DMS53 (cell line): ENCODE measurements at places on chromosomes 5 and 9.

- no peak for DNase-seq
Observed at GRCh38 chr5:143192191-143192900, 211.1 kb downstream of the NR3C1 start.

GRCh38 chr9:133987446-133987788 lies 4.7 kb downstream of the VAV2 start:
- no peak for DNase-seq

GRCh38 chr5:98308231-98308630 lies 465.2 kb upstream of the RGMB start:
- no peak for DNase-seq

DNA sequence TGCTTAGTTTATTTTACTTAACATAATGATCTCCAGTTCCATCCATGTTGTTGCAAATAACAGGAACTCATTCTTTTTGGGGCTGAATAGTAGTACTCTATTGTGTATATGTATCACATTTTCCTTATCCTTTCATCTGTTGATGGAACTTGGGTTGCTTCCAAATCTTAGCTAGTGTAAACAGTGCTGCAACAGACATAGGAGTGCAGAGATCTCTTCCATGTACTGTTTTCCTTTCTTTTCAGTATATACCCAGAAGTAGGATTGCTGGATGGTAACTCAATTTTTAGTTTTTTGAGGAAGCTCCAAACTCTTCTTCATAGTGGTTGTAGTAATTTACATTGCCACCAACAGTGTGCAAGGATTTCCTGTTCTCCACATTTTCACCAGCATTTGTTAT lies 138.8 kb upstream of the POC5 start:
- DNase-seq = peak; percentile 55

DNA sequence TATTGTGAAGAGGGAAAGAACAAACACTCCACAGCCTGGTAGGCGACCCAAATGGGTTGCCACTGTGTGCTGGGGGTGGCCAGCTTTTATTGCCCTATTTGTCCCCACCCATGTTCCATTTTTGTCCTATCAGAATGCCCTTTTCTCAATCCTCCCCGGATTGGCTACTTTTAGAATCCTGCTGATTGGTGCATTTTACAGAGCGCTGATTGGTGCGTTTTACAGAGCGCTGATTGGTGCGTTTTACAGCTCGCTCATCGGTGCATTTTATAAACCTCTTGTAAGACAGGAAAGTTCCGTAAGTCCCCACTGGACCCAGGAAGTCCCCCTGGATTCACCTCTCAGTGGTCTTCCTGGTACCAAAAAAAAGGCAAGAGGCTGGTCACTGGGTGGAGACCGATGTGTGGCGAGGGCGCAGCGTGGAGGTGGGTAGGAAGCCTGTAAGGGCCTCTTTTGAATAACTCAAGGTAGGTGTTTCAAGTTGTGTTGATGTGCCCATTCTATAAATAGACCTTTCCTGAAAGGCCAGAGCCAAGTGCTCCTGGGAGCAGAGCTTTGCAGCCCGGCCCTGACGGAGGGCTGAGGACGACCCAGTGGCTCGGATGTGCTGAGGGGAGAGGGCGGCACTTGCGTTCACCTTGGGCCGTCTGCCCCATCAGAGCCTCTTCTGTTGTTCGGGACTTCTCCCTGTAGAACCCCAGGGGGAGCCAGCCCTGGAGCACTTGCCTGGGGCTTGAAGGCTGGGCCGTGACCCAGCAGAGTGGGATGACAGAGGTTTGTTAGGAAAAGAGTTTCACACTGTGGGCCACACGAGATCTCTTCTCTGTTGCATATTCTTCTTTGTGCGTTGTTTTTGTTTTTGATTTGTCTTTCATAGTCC lies 7.2 kb upstream of the GFPT2 start:
- DNase-seq = no peak

GRCh38 chr9:71814226-71814625 lies 45.9 kb upstream of the CEMIP2 start:
- DNase-seq = no peak

- peak; percentile 82 for DNase-seq
Observed at GRCh38 chr5:77086689-77087483, at the start of gene ZBED3. ZBED3 (minus strand) TSS chr5:77087285; CDS start chr5:77077878, 9,407 bp downstream.

DNA sequence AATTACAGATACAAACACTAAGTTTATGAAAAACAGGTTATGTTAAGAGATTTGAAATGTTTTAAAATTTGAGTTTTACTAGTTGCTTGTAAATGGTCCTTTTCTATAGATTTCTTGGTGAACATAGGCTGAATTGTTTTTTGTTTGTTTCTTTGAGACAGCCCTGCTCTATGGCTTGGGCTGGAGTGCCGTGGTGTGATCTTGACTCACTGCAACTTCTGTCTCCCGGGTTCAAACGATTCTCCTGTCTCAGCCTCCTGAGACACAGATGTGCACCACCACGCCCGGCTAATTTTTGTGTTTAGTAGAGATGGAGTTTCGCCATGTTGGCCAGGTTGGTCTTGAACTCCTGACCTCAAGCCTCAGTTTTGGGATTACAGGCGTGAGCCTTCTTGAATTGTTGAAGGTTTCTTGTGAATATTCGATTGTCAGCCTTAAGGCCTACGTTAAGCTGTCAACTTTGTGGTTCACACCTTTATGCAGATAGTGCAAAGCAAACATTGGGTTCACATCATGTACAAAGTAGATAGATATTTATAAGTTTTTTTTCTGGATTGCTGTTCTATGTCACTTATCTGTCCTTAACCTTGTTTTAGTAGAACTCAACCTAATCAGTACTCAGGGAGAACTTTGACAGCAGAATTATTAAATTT lies 26.2 kb downstream of the UHRF2 start:
- no peak for DNase-seq

- DNase-seq = no peak
Observed at GRCh38 chr5:123585871-123586270, 73.9 kb downstream of the CSNK1G3 start.

GRCh38 chr9:108676355-108676754 lies 179.4 kb downstream of the ACTL7B start:
- DNase-seq = no peak

- no peak for DNase-seq
Observed at GRCh38 chr9:131348631-131349521, 45.0 kb upstream of the PRRC2B start.

- DNase-seq = no peak
Observed at GRCh38 chr9:124291801-124292396, 34.1 kb downstream of the NEK6 start.

GRCh38 chr5:27479859-27480258 lies 441.5 kb upstream of the CDH9 start:
- no peak for DNase-seq

DNA sequence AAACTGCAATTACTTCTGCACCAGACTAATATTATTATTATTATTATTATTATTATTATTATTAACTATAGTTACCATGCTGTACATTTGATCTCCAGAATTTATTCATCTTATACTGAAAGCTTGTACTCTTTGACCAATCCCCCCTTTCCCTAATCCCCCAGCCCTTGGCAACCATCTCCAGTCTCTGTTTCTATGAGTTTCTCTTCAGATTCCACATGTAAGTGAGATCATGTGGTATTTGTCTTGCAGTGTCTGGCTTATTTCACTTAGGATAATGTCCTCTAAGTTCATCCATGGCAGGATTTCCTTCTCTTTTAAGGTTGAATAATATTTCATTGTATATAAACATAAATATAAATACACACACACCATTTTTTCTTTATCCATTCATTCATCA lies 287.0 kb upstream of the DAB2 start:
- DNase-seq = peak; percentile 27

DNA sequence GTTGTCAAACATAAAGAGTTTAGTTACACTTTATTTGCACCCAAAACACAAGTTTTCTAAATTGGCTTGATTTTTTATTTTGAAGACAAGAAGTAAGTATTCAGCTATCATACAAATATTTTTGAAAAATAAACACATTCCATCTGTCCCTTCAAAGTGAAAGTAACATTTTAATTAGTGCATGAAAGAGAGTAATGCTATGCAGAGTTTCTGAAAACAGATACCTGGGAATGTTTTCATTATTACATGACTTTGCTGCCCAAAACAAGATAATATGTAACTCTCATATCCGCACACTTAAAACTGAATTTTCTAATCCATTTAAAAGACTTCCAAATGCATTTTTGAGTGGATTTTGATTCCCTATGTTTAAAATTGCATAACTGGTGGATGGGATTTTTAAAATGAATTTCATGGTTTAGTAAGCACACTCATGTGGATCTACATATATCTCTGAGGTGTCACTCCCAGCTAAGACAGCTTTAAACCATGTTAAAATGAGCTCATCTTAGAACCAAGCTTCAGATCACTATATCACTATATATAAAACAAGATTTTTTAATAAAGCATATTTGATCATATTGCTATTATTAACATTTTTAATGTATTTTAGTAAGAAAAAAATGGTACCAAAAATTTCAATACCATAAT lies 127.5 kb downstream of the ATPSCKMT start:
- no peak for DNase-seq

DNA sequence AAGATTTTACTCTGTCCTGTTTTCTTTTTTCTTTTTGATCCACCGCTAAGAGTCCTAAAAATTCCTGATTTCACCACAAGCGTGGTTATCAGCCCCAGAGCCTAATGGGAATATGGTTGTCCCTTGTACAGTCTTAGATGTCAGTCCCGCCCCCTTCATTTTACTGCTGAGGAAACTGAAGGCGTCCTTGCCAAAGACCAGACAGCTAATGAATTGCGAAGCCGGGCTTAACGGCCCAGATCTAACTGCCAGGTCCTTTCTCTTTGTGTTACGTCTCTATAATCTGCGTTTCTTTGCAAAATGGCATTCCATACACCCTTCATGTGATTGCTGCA lies 497 bp downstream of the NSA2 start:
- DNase-seq = peak; percentile 50

GRCh38 chr5:134127376-134127861 lies 12.9 kb downstream of the TCF7 start:
- DNase-seq = no peak

DNA sequence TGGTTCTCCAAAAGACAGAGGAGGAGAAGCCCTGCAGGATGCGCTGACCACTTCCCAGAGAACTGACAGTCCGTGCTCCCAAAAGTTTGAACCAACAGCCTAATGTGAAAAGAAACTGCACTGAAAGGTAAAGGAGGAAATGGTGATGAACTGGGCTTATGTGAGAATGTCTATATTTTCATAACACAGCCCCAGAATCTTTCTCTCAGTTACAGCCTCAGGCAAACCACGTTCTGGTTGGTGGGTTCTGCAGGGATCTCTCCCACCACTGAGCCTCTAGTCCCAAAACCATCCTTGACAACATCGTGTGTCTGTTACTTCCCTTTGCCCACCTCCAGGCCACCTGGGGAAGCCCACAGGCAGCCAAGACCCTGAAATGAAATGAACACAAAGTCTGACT lies 23.9 kb downstream of the SPARC start:
- no peak for DNase-seq
